ENCODE measurements at places on chromosomes 16 and 17.
A peak's percentile ranks its signal among the peaks of the same experiment; 100 is the strongest.

- no peak for DNase-seq
Measured at GRCh38 chr17:71634376-71634775, 486.4 kb upstream of the SOX9 start.

DNA sequence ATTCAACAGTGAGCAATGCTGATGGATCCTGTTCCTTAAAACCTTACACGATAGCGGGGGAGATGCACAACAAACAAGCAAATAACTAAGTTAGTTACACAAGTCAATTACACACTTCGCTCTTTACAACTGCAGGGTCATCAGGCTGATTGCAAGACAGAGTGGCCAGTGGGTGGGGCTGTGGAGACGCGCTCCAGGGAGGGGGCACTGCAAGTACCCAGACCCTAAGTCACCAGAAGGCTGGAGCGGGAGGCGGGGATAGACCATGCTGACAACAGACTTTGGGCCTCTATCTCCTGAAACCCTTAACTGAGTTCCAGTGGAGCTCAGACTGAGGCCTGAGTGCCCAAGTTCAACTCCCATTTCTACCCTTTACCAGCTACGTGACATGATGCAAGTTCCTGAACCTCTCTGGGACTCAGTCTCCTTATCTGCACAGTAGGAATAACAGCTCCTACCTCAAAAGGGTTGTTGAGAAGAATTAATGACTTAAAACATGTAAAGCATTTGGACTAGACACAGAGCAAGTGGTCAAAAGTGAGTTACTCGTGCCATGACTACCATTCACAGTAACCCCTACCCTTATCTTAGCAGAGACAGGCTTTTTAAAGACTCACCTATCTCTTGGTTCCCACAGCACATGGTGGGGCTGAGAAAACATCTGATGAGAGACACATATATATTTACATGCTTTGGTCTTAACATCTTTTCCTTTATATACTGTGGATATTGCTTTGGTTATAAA is 10.4 kb downstream of the CPPED1 start:
- DNase-seq: no peak

- no peak for DNase-seq
Measured at GRCh38 chr17:17297217-17297616, 6.0 kb upstream of the NT5M start.

GRCh38 chr17:20944014-20944865 is 98.6 kb downstream of the USP22 start:
- peak; percentile 19 for DNase-seq

DNA sequence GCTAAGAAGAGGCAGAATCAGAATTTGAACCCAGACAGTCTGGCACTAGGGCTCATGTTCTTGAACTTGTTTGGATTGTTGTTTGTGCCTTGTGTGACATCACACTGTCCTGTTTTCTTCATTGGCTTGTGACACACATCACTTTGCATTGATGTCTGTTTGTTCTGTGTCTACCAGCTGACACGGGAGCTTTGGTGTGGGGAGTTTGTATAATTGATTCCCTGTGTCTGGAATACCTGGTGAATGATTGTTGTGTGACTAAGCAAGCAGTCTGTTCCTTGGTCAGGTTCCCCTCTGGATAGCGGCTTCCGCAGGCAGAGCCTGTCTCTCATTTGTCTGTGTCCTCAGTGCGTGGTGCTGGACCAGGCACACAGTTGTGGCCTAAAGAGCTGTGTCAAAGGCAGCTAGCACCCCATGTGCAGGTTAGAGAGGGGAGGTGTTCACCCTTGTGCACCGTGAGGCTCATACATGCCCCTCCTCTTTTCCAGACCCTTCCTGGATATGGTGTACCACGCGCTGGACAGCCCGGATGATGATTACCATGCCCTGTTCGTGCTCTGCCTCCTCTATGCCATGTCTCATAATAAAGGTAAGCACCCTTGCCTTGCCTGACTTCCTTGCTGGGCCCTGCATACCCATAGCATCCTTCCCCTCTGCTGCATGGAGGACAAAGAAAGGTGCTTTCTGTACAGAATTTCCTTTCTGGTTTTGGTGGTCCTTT is 80.1 kb downstream of the CLEC16A start:
- no peak for DNase-seq

DNA sequence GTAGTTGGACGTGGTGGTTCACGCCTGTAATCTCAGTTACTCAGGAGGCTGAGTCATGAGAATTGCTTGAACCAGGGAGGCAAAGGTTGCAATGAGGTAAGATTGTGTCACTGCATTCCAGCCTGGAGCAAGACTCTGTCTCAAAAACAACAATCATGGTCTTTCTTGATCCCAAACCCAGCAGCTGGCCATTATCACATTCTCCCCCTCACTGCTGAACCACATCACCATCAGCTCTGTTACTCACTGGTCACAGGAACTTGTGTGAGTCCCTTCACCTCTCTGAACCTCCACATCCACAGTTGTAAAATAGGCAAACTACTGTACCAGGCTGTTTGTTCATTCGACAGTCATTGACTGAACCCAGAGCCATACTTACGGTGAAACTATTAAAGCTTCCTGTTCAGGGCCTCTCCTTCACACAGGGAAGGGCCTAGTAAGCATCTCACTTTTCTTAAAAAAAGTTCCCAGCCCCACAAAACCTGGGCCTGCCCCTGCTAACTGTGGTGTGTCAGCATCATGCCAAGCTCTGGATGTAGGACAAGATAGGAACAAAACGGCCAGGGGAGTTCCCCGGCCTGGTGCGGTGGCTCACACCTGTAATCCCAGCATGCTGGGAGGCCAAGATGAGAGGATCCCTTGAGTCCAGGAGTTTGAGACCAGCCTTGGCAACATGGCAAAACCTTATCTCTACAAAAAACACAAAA is 104.7 kb downstream of the COPRS start:
- DNase-seq: no peak

GRCh38 chr17:69710926-69711325 is 296.4 kb downstream of the MAP2K6 start:
- no peak for DNase-seq

GRCh38 chr17:74921026-74921681 is 1.9 kb downstream of the USH1G start:
- no peak for DNase-seq

- DNase-seq: no peak
Measured at GRCh38 chr16:75238853-75239541, 12.4 kb downstream of the BCAR1 start.

GRCh38 chr16:47317465-47318240 is 143.2 kb downstream of the ITFG1 start:
- DNase-seq: no peak
